ENCODE measurements at places on chromosomes 3 and 15.
A peak's percentile ranks its signal among the peaks of the same experiment; 100 is the strongest.

DNA sequence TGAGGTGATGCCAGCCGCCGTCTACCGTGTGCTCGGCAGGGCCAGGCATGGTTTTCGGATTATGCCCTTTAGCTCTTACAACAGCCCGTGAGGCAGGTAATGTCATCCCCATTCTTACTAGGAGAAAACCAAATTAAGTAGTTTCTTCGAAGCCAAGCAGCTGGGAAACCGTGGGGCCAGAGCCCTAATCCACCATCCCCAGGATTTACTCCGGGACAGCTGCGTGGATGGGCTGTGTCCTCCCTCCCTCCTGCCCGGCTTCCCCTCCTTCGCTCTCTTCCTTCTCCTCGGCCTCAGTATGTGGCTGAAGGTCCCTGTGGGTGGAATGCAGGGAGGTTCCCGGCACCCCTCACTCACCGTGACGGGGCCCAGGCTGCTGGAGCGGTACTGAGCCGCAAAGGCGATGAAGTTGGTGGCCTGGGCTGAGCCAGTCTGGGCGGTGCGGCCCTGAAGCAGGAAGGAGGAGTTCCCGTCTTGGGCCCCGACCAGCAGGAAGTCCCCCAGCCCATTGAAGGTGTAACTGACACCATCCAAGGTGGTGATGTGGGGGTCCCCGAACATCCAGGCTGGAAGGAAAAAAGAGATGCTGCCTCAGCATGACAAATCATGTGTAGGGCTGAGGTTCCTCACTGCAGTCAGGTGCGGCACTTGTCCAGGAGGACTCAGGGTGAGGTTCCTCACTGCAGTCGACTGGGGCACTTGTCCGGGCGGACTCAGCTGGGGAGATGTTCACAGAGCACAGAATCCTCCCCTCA, 42.5 kb downstream of the MUC20 start:
- no peak for DNase-seq

- peak; percentile 60 for DNase-seq
Observed at GRCh38 chr3:94234177-94234788, 171.4 kb downstream of the NSUN3 start.

DNA sequence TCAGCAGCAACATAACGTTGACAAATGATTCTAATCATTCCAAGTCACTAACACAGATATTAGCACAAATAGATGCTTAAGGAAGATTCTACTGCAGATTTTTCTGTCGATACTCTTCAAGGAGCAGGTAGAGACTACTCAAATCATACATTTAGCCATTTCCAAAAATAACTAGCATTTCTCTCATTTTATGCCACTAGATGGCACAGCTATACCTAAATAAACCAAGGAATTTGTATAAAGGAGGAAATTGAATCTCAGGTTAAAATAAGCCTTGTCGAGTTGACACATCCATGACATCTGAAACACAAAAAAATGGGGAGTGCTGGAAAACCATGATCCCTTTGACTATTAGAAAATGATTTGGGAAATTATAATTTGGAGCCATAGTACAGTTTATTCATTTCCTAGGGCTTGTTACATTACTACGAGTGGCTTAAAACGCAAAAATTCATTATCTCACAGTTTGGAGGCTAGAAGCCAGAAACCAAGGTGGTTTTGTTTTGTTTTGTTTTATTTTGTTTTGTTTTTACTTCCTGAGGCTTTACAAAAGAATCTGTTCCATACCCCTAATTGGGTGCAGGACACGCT, 59.5 kb upstream of the STRIT1 start:
- DNase-seq: peak; percentile 37

GRCh38 chr3:141840737-141841544, 35.5 kb upstream of the ATP1B3 start:
- DNase-seq: no peak

- DNase-seq: no peak
Observed at GRCh38 chr3:87508921-87509320, 232.5 kb upstream of the POU1F1 start.

GRCh38 chr3:126971891-126972351, 11.0 kb upstream of the PLXNA1 start:
- DNase-seq: no peak

- DNase-seq: no peak
Observed at GRCh38 chr3:49747792-49748480, 24.2 kb upstream of the GMPPB start.

DNA sequence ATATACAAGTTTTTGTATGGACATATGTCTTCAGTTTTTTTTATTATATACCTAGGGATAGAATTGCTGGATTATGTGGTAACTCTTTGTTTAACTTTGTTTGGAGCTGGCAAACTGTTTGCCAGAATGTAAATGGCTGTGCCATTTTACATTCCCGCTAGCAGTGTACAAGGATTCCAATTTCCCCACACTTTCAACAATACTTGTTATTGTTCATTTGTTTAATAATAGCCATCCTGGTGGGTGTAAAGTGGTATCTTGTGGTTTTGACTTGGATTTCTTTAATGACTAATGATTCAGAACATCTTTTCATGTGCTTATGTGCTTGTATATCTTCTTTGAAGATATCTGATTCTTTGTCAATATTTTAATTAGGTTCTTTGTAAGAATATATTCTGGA, 64.4 kb downstream of the ZNF609 start:
- DNase-seq: no peak

GRCh38 chr3:189981668-189982067, 139.0 kb downstream of the P3H2 start:
- no peak for DNase-seq

- DNase-seq: no peak
Observed at GRCh38 chr3:168579010-168579409, 483.3 kb upstream of the GOLIM4 start.

- no peak for DNase-seq
Observed at GRCh38 chr3:122661633-122662032, 19.0 kb upstream of the PARP14 start.

DNA sequence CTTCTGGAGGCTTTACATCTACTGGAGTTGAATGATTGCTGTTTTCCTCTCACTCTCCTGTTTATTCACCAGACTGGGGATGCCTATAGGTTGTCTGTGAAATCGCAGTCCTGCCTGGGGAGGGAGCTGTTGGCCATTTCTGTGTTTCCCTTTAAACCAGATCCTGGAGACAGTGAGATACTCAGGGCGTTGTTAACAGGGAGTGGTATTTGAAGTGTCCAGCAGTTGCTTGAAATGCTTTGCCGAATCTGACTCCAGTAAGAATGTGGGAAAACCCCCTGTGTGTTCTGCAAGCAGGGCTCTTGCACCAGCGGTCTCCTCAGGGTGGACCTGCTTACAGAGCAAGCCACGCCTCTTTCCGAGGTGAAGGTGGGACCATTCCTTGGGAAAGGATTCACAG, 4.3 kb upstream of the LRRK1 start:
- no peak for DNase-seq

- DNase-seq: no peak
Observed at GRCh38 chr3:23994244-23994569, 49.1 kb downstream of the NR1D2 start.
